Activated T-cell treated with anti-CD3 and anti-CD28 coated beads for 1 hour (primary cell): ENCODE measurements at places on chromosomes 3 and 15.

GRCh38 chr3:127610105-127610504 lies 11.9 kb downstream of the MCM2 start:
- DNase-seq: no peak

DNA sequence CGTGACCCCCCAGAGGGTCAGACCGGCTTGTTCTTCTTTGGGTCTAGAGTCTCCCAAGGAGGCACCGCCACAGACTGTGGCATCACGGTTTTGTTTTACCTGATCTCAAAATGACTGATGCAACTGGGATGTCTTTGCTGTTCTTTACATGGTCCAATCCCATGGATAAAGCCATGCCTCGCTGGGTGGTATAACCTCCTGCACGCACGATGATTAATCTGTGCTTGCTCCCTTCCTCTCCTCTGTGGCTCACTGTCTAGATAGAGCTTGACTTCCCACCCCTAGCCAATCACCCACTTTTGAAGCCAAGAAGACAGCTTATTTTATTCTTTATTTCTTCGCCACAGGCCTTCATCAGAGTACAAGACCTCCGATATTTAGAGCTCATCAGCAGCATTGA lies 36.6 kb upstream of the RHO start:
- DNase-seq: no peak

- DNase-seq: no peak
Observed at GRCh38 chr3:58874795-58875194, 175.0 kb downstream of the CFAP20DC start.

DNA sequence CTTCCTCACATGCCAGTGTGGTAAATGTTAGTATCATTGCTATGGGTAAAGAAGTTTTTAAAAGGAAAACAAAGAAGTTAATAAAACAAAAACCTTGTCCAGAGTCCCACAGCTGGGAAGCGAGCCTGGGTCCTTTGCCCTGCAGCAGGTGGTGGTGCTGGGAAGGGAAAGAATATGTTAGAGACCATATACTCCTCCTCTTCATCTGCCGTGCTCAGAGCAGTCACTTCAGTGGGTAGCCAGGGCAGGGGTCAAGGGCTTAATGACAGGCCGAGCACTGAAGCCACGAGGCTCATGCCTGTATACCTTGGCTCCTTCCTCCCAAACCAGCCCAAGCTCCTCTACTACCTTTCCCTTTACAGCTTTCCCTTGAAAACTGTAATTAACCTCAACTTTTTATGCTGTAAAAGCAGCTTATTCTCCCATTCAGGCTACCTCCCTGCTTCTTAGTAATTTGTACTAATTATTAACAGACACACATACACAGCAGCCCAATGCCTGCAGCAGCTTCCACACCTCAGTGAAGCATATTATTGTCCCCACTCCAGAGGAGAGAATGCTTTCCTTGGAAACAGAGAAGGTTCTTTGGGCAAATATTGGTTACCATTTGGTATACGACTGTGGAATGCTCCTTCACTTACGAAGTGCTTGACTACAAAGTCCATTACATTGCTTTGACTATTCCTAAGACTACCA lies 362.1 kb downstream of the EPHB1 start:
- no peak for DNase-seq

- DNase-seq: no peak
Observed at GRCh38 chr3:65545429-65545828, 493.3 kb downstream of the MAGI1 start.

DNA sequence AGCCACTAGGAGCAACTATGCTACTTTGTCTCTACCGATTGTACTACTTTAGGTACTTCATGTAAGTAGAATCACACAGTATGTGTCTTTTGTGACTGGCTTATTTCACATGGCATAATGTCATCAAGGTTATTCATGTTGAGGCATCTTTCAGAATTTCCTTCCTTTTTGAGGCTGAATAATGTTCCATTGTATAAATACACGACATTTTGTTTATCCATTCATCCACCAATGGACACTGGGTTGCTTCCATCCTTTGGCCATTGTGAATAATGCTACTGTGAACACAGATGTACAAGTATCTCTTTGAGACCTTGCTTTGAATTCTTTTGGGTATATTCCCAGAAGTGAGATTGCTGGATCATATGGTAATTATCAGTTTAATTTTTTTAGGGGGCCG lies 29.2 kb downstream of the MYO5A start:
- DNase-seq: no peak

- DNase-seq: no peak
Observed at GRCh38 chr3:8077126-8077525, 424.5 kb upstream of the LMCD1 start.

- DNase-seq: no peak
Observed at GRCh38 chr3:114108137-114108536, 51.6 kb downstream of the QTRT2 start.

- DNase-seq: no peak
Observed at GRCh38 chr15:84813931-84814330, 3.2 kb upstream of the ALPK3 start.

GRCh38 chr3:81349816-81350340 lies 411.6 kb downstream of the GBE1 start:
- no peak for DNase-seq

DNA sequence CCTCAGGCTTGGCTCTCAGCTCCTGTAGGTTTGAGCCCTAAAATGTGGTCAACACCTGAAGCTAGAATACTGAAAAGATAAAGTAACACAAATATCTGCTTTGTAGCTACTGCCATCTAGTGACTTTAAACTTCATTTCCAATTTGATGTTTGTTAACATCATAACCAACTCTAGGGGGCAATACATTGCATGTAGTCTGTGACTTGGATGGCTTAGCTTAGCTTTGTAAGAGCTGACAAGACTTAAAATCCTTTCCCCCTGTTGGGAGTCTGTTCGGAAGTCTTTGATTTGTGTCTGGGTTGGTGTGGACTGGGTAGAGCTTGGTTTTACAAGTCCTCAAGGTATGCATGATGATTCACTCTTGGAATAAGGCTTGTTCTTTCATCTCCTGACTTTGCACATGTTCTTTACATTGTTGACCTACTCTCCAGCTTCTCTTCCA lies 51.7 kb downstream of the SCN11A start:
- no peak for DNase-seq

DNA sequence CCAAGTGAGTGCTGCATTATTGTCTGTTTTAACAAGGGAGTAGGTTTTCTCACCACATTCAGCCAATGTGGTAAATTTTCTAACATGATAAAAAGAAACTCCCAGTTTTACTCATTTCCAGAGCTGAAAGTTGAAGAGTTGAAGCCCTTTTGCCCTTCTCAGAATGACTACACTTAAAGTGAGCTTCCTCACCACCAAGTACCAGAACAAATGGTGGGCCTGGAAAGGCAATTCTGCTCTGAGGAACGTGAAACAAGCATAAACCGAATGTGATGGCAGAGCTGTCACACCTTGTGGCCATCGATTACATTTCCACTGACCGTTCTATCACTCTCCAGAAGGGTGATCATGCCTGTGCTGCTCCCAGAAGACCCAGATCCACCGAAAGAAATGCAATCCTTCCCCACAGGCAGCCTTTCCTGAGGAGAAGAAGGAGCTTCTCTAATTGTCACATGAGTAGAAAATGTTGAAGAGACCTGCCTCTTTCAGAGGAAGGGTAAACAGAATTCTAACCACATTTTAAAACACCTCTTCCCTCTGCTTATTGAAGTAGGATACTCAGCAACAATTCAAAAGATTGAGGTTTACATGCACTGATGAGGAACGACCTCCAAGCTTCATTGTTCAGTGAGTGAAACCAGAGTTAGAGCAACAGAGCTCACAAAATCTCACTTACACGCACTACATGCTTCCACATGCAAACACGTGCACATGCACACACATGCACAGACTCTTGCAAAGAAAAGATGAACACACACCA lies 21.4 kb upstream of the CCR9 start:
- no peak for DNase-seq

DNA sequence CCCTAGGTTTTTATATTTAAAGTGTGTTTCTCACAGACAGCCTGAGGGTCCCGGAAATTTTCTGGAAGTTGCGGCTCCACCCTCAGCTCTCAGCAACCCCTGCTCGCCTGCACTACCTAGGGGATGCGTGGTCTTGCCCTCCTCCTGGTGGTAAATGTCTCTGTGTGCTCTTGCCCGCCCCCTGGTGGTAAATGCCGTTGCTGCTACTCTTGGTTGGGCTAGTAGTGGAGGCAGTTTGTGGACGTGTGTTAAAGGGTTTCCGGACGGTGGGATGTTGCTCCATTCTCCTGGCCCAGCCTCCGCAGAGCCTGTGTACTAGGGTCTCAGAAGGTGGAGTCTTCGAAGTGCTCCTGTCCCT lies 27.4 kb downstream of the STOML1 start:
- DNase-seq: peak; percentile 91

GRCh38 chr3:120227710-120228347 lies 57.2 kb downstream of the GPR156 start:
- no peak for DNase-seq

- DNase-seq: no peak
Observed at GRCh38 chr3:29065211-29065785, 215.6 kb upstream of the RBMS3 start.

- no peak for DNase-seq
Observed at GRCh38 chr3:99658274-99658673, 19.9 kb downstream of the COL8A1 start.

DNA sequence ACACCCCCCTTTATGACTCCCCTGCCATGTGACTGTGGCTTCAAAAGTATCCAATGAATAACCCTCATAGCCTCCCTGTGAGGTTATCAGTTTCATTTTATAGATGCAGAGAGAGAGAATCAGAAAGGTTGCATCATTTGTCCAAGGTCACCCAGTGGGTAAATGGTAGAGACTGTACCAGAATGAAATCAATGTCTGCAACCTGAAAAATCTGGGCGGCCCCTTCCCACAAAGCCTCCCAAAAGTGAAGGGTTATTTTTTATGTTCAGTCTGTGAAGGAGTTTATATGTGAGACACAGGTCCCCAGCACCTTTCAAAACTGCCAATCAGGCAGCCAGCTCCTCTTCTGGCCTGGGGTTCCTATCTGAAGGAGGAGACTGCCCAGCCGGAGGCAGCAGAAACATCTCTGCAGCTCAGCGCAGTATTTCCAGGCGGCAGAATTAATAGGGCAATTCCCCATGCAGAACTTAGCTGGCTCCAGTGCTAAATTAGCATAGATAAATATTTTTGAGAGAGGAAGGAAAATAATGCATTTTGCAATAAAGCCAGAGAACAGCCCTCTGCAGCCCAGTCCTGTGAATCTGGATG lies 130.8 kb upstream of the PRR20G start:
- no peak for DNase-seq
